Chondrocyte (in vitro differentiated cells): ENCODE measurements at places on chromosomes 7 and 10.

- DNase-seq: no peak
These were observed 178.1 kb upstream of the GALNT17 start for GRCh38 chr7:70953796-70954195.

GRCh38 chr10:80268938-80269588 lies 20.4 kb downstream of the MAT1A start:
- no peak for DNase-seq

GRCh38 chr7:149638566-149639320 lies 134.6 kb downstream of the ZNF467 start:
- DNase-seq: no peak

DNA sequence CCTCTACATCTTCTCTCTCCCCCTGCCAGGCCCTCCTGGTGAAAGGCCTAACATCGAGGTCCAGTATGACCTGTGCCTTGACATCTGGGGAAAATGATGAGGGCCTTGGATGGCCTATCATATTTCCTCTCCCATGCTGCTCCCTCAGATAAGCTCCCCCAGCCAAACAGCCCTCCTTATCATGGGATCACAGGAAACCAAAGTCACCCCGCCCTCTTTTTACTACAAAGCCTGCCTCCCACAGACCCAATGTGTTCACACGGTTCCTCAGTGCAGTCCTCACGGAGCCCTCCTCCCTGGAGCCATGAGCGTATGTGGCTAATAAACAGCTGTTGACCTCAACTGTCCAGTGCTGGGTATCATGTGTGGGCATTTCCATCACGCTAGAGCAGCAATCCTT lies 32.0 kb downstream of the C10orf90 start:
- no peak for DNase-seq

- no peak for DNase-seq
These were observed 4.8 kb downstream of the ECHDC3 start for GRCh38 chr10:11746883-11747539.

DNA sequence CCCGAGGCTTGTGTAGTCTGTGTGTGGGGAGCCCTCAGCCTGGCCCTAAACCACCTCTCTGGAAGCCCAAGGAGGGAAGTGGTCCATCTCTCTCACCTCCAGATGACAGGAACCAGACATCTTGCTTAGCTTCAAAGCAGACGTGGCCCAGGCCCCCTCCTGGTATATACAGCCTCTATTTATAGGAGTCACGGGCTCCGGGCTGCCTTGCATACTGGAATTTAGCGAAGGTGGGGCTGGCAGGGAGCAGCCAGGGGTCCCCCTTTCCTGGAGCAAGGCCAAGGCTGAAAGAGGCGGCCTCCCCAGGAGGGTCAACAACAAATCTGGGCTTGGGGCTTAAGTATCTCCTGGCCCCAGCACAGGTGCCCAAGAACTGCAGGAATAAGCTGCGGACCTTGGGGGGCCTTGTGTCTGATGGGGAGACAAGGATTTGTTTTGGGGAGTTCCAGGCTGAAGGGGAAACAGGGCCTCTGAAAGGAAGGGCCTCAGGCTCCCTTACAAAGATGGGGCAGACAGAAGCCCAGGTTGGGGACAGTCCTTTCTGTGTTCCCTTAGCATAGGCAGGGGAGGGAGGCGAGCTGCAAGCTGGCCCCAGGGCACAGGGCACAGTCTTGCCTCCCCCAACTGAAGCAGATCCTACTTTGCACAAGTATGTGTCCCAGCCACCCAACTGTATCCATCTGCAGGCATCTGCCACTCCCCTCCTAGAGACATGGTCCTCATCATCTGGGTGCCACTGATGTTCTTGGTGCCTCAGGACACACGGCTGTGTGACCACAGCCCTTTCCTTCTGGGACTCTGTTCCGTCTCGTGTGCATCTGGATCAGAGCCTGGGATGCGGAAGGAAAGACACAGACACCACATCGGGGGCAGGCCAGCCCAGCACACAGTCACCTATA lies 11.9 kb downstream of the ZCCHC24 start:
- peak; percentile 63 for DNase-seq

GRCh38 chr7:44279286-44279685 lies 46.1 kb downstream of the CAMK2B start:
- DNase-seq: peak; percentile 78

- DNase-seq: no peak
These were observed 147.6 kb downstream of the GPR85 start for GRCh38 chr7:112938863-112939573.

- DNase-seq: no peak
These were observed at the start of gene ACSL5 for GRCh38 chr10:112373912-112374338. Gene ACSL5, plus strand, starts transcription at chr10:112374116. Its CDS starts 20,831 bp downstream, at chr10:112394947.

DNA sequence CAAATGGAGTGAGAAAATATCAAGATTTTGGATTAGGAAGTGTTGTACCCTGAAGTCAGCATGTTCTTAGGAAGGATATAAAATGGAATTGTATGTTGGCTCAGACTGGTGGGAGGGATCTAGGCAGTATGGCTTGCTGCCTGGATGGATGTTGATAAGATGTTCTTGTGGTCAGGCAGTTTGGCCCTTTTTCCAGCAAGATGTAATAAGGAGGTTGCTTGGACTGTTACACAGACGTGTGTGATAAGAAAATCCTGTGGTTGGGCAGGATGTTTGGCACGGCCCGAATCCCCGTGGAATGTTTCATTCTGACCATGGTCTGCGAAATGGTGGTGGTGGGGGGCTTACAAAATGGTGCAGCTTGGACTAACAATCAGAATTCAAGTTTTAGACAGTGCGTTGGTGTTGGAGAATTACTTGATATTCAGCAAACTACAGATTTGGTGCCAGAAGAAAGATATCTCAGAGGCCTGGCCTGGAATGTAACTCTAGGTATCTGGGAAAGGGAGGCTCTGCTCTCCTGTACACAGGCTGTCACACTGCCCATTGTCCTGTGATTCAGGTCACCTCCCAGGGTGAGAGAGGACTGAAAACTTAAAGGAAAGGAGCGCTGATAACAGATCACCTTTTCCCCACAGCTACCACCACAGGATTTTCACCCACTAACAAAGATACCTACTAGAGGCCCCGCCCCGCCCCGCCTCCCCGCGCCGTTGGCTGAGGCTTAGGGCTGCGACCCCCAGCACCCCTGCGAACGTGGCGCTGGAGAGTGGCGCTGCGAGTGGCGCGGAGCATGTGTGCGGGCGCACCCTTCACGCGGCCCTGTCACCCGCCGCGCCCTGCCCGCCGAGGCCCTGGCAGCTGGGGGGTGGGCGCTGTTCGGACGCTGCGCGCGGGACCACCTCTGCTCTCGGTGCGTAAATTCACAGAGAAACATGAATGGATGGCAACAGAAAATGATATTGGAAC lies 19.3 kb upstream of the ZNF680 start:
- no peak for DNase-seq

- DNase-seq: peak; percentile 75
These were observed 18.0 kb downstream of the ADAP1 start for GRCh38 chr7:936386-937054.

DNA sequence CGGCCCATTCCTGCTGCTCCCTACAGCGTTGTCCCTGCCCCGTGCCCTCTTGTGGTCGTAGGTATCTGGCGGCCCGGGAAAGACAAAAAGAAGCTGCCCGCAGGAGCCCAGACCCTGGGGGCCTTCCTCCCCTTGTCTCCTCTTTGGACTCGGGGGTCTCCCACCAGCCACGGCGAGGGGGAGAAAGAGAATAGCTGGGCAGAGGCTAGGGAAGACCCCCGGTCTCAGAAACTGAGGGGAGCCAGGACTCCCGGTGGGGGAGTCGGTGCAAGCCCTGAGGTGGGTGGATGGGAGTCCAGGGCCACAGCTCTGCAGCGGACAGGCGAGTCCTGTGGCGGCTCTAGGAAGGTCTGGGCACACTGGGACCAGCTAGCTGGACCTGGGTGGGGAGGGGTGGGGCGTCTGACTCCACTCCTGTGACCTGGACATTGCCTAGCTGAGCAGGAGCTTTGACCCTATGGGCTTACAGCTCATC lies 1.3 kb upstream of the SH2D4B start:
- peak; percentile 68 for DNase-seq

DNA sequence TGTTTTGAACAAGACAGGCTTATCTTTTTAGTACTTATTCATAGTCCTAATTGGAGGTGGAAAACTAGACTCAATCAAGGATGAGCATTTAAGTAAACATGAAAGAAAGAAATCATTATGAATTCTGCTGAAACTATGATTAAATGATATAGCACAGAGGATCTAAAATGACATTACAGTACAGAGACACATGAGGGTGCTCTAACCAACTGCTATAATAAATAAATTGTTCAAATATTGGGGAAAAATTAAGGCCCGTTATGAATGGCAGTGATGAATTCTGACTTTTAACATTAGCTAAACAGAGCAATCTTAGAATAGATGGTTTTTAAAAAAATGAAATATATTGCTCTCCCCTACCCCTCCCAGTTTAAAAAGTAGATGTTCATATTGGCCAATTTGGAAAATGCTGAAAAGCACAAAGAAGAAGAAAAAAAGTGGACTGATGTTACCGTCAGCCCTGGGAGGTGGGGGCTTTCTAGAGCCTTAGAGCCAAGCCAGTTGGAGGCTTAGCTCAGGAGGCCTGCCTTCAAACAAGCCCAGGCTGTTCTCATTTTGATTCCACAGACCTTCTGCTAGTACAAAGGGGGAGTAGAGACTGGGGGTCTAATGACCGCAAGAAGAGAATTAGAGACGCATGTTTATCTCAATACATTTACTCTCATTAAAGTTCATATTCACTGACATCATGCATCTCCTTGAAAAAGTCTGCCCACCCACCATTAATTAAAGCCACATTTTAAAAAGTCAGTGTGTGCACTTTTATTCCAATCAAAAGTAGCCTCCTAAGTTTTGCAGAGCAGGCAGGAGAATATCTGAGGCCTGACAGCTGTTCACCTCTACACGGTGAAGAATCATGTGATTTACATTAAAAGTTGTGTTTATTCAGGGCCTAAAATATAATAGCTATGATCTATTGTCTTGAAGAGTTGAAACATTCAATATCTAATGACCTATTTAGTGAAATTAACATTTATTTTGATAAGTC lies 10.0 kb downstream of the WNT2 start:
- no peak for DNase-seq

- no peak for DNase-seq
These were observed 70.4 kb downstream of the HERPUD2 start for GRCh38 chr7:35624299-35625186.

DNA sequence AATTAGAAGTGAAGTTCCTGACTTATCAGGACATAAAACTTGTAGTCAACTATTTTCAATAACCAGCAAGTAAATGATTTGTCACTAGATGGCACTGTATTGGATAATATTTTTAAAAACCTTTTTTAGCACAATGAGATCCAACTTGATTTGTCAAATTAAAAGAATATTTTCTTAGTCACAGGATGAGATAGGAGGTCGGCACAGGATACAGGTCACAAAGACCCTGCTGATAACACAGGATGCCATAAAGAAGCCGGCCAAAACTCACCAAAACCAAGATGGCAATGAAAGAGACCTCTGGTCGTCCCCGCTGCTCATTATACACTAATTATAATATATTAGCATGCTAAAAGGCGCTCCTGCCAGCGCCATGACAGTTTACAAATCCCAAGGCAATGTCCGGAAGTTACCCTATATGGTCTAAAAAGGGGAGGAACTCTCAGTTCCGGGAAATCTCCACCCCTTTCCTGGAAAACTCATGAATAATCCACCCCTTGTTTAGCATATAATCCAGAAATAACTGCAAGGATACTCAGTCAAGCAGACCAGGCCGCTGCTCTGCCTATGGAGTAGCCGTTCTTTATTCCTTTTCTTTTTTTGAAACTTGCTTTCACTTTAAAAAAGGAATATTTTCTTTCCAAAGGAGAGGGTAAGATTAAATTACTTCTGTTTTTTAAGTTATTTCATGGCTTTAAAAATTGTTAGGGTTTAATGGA lies 255.7 kb upstream of the MKLN1 start:
- no peak for DNase-seq
